ENCODE measurements at places on chromosomes 4 and X.
A peak's percentile ranks its signal among the peaks of the same experiment; 100 is the strongest.

DNA sequence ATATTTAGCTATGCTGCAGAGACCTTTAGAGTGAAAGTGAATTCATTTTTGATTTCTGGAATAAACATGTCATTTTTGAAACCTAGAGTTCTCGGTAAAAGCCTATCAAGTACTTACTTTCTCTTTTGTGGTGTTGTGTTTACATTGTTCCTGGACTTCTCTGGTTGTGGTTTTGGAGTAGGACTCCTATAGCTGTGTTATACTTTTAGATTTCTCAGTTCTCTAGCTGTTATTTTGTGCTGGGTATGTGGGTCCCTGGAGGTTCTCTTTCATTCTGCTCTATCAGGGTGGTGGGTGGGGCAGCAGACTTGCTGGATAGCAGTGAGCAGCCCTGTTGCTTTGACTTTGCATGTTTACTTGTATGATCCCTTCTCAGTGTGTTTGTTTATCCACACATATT is 25.6 kb upstream of the MSMO1 start:
- no peak for DNase-seq

DNA sequence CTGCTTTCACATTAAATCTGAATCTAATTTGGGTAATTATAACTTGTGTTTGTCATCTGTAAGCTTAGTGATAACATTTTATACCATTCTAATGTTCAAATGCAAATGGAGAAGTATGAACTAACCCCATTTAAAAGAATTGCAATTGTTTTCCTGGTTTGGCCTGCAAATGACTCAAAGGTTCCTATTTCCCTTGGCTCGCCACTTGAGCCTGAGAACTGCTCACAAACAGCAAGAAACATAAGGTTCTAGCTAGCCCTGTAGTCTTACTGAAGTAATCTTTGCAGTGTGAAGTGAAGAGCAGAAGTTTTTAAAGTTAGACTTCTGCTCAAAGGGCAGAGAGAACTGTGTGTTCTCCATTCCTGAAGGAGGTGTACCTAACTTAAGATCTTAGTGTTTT is 27.2 kb downstream of the UPRT start:
- DNase-seq: no peak

DNA sequence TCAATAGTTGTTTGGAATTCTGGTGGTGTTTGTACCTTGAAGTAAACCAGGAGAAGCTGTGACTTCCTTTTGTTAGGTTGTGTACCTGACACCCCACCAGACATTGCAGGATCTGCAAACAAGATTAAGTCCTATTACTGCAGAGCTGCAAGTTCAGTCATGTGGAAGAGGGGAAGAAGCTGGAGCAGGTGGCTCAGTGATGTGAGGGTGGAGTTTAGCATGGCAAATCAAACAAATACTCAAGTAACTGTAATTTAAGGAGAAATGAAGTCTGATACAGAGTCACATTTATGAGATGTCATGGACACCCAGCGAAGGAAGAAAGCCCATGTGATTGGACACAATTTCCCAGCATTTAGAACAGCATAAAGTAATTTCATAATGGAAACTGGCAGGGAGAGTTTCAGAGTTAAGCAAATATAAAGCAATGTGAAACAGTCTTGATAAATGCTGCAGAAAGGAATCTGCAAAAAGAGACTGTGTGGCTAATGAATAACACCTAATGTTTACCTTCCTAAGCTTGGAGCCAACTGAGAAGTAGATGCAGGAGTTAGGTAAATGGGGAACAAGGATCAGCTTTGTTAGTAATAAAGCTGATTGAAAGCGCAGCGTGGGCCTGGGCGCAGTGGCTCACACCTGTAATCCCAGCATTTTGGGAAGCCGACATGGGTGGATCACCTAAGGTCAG is 249.1 kb downstream of the GBA3 start:
- DNase-seq: no peak

DNA sequence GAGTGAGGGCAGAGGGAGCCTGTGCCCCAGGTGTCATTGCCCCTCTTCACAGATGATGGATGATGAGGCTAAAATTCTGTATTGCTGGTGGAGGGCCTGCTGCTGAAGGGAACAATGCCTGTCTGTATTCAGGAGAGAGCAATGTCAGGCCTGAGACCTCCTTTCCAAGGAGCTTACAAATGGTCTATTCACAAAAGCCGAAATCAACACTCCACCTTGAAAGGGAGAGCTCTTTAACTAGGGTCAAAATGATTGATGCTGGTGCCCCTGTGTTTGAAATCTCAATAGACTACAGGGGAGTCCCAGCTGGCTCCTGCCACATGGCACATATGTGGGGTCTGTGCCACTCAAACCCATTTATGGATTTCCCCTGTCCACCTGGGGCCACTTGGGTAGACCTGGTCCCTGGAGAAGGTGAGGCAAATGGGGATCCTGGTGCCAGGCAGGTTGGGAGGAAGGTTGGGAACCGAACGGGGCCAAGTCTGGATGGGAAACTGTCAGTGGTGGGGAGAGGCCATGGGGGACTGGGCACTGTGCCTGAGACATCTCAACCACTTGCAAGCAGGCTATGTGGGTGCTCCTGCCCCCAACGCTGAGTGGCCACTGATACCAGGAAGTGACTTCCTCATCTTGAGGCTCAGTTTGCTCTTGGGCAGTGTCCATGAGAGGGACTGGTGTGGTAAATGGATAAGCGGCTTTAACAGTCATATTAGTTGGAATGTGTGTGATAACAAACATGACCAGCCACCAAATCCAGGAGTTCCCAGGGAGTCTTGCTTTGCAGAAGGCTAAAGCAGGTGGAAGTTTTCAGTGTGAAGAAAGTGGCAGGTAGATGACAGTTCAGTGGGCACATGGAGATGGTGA is 223.8 kb upstream of the PSAPL1 start:
- DNase-seq: no peak

DNA sequence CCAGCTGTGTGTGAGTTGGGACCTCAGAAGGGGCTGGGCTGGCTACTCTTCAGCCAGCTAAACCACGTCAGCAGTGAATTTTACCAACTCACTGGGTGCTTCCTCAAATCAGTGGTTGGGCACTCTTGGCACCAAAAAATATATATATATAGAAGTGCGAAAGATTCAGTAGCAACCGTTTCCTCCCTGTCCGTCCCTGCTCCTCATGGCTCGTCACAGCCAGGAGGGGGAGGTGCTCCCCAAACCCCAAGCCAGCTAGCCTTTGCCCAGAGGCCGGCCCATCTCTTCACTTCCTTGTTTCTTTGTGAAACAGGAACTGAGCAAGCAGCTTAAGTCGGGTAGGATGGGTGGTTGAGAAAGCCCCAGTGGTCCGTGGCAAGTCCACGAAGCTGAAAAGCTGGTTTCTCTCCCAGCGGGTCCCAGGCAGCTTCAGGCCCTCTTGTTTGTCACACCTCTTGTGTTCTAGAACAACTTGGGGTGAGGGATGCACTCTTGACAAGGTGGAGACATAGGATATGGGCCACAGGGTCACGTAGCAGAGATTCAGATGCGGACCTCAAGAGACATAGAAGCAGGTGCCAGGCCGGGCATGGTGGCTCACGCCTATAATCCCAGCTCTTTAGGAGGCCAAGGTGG is 6.8 kb upstream of the SASH3 start:
- peak; percentile 44 for DNase-seq

Data from globus pallidus (tissue), 1 donor.